HEK293T (cell line): ENCODE measurements at places on chromosomes 5 and 9.
A peak's percentile ranks its signal among the peaks of the same experiment; 100 is the strongest.

DNA sequence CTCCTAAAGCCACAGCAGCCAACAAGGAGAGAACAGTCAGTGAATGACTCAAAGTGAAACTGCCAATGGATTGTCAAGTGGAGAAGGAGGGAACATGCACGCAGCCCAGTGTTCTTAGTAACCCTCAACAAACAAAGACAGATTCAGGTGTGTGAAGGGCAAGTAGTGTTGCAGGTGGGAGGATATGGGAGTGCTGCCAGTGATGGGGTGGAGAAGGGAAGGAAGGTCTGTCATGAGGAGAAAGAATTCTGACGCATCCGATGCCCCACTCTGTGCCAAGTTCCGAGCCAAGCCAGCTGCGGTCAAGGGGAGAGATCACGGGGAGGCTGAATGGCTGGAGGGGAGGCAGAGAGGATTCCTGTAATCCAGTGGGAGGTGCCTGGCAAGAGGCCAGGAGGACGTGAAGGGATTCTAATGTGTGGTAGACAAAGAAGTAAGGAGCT, 56.5 kb downstream of the CAST start:
- no peak for DNase-seq

- DNase-seq, result no peak
Measured at GRCh38 chr9:87628346-87628745, 97.6 kb upstream of the CTSL start.

GRCh38 chr9:90801973-90802322, 329 bp downstream of the SYK start:
- DNase-seq, result no peak

- no peak for DNase-seq
Measured at GRCh38 chr5:26192486-26192885, 845.9 kb downstream of the CDH9 start.

GRCh38 chr5:140244525-140245025, 58.3 kb downstream of the PFDN1 start:
- DNase-seq, result peak; percentile 84
